Fibroblast of lung (primary cell): ENCODE measurements at places on chromosomes 7 and 10.

DNA sequence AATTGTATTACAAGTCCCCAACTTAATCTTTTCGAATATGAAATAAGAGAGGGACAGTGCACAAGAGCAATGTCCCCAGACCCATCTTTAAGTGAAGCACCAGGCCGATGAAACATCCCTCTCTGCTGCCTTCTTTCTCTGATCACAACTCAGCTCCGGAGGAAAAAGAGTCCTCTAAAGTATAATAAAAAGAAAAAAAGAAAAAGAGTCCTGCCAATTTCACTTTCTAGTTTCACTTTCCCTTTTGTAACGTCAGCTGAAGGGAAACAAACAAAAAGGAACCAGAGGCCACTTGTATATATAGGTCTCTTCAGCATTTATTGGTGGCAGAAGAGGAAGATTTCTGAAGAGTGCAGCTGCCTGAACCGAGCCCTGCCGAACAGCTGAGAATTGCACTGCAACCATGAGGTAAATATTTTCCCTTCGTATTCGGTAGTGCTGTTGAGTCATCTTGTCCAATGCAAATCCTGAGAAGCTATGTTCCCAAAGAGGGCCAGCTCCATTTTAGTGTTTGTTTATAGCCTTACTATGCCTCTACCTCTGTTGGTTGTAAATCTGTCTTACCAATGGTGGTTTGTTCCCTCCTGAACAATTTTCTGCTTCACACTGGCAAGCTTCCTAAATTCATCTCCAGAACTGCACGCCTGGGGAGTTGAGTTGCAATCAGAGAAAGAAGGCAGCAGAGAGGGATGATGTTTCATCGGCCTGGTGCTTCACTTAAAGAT lies at the start of gene IFIT2:
TSS of gene IFIT2 (plus strand) at position 326 of the 725 bp plus-strand sequence. CDS start at position 404, 78 bp downstream.
- DNase-seq = peak; percentile 77

DNA sequence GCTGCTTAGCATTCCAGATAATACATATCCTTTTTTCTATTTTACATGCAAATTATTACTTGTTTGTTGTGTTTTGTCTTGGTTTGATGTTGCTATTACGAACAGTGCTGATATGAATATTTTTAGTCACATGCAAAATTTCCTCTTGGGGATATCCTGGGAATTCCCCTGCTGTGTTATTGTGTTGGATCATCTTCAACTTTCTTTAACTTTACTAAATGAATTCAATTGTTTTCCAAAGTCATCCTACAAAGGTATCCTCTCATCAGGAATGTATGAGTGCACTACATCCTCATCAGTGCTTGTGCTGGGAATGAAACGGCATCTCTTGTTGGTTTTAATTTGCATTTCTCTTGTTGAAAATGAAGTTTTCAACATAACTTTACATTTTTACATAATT lies 87.1 kb downstream of the AASS start:
- no peak for DNase-seq

DNA sequence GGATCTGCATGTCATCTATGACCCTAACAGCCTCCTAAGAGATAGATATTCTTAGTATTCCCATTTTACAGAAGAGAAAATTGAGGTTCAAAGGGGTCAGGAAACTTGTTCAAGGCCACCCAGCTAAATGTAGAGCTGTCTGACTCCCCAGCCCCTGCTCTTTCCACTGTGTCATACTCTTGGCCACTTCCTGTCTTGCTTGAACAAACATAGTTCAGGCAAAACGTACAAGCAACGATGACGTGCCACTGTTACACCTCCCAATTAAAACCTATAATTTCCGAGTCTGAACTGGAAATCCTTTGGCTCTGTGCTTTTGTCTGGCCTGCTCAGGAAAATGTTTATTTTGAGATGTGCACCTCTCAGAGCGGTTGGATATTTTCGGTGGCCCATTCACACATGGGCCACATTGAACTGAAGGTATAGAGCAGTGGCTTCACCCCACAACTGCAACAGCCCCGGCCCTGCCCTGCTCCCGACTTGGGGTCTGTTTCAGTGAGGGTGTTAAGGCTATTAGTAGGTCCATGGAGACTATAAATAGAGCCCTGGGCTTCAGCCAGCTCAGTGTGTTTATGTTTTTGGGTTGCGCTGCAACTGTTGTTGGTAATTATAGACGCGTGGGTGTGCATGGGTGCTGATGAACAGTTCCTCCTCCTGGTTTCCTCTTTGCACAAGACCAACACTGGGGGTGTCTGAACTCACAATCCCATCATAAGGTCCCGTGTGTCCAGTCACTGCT lies 172.3 kb upstream of the ADO start:
- DNase-seq = no peak

DNA sequence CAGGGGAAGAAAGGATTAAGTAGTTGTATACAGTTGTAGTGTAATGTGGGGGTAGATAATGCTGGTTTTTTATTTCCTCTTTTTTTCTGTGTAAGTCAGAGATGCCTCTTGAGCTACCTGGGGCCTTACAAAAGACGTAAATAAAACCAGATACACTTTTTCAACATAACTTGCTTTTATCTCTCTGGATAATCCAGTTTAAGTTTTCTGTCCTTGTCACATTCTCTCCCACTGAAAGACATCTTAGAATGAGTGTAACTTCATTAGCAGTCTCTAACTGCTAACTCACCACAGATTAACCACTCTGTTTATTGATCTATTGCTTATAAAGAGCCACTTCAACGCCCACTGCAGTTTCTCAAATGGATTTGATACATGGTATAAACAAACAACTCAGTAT lies 64.1 kb upstream of the LRRN3 start:
- no peak for DNase-seq

- DNase-seq = peak; percentile 77
Measured at GRCh38 chr7:90383422-90383821, 19.8 kb upstream of the CLDN12 start.

DNA sequence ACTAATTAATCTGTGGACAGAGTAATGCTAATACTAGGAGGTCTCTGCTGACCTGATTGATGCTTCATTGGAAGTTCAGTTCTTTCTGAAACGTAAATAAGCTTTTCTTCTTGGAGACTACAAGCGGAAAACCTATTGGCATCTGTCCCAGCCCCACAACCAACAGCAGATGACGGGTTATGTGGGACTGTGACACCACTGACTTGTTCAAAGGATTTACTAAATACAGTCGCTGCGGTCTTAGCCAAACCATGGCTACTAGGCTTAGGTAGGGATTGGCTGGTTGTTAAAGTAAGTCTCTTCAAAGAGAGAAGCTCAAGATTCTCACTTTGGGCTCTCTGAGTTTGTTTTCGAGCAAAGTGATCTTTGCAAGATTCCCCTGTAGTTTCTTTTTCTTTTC lies 68.3 kb downstream of the HYCC1 start:
- peak; percentile 23 for DNase-seq

- DNase-seq = no peak
Measured at GRCh38 chr10:21347785-21348170, 177.7 kb downstream of the SKIDA1 start.

- DNase-seq = peak; percentile 60
Measured at GRCh38 chr10:9636216-9636615, 1381.5 kb upstream of the CELF2 start.

GRCh38 chr10:65993451-65993850 lies 932.4 kb upstream of the LRRTM3 start:
- DNase-seq = no peak

- peak; percentile 83 for DNase-seq
Measured at GRCh38 chr7:23246555-23246954, at the start of gene GPNMB. GPNMB (plus strand) TSS chr7:23246775; CDS start chr7:23246858, 83 bp downstream.

- no peak for DNase-seq
Measured at GRCh38 chr7:138079137-138079536, 2.9 kb downstream of the AKR1D1 start.

DNA sequence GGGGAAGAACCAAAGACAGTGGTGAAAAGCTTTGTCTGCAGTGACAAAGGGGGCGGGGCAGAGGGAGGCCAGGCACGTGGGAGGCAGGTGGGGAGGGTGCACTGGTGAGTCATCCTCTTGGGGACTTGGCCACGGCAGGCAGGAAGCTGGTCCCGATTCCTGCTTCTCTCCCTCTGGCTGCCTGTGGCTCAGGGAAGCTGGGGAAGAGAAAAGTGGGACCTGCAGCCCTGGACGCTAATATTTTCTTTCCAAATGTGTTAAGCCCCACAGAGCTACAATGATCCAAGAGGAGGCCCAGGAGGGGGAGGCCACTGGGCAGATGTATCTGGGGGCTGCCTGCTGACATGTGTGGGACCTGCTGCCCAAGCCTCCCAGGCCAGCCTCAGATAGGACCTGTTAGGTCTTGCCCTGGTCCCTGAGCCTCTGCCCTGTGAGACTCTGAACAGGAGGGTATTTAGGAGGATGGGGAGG lies 231.8 kb downstream of the KCNMA1 start:
- DNase-seq = peak; percentile 79

GRCh38 chr7:84136336-84136735 lies 58.3 kb downstream of the SEMA3A start:
- no peak for DNase-seq

DNA sequence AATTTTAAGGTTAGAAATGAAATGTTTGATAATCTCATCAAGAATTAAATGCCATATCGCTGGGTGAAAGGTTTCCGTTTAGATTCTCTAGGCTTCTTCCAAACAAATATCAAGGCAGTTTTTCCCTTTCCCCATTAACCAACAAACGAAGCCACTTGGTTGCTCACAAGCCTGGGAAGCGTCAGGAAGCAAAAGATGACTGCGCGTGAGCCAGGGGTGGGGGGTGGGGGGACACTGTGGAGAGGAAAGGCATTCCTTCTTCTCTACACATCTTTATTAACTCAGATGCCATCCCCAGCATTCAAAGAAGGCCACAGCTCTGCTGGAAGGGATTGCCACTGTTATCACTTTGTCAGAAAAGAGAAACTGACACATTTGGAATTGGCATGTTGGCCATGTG lies 207.1 kb downstream of the TRIL start:
- DNase-seq = no peak

DNA sequence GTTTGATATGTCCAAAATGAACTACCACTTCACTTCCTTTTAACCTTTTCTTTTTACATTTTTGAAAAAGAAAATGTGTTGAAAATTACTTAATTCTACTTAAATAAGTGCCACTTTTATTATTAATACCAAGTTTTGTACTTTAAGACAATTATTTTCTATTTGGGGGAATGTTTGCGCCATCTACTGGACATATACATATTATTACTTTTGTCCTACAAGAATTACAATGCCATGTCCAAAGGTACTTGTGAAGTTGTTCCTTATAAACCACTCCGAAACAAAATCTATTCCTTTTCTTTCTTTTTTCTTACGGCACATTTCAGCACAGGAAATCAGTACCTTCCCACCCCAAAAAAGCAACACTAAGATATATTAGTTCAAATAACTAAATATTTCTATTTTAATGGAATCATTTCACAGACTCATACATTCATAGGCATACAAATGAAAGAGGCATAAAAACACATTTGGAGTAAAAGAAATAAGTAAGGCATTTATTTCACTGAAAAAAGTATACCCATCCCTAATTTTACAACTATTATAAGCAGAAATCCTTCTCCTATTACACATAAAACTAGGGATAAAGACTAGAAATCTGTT lies 169.9 kb downstream of the RNF133 start:
- DNase-seq = peak; percentile 70

- no peak for DNase-seq
Measured at GRCh38 chr10:48497780-48498770, 106.8 kb downstream of the ARHGAP22 start.

GRCh38 chr10:9895453-9895852 lies 1122.2 kb upstream of the CELF2 start:
- no peak for DNase-seq

GRCh38 chr7:157900011-157900410 lies 563.2 kb downstream of the DNAJB6 start:
- no peak for DNase-seq

DNA sequence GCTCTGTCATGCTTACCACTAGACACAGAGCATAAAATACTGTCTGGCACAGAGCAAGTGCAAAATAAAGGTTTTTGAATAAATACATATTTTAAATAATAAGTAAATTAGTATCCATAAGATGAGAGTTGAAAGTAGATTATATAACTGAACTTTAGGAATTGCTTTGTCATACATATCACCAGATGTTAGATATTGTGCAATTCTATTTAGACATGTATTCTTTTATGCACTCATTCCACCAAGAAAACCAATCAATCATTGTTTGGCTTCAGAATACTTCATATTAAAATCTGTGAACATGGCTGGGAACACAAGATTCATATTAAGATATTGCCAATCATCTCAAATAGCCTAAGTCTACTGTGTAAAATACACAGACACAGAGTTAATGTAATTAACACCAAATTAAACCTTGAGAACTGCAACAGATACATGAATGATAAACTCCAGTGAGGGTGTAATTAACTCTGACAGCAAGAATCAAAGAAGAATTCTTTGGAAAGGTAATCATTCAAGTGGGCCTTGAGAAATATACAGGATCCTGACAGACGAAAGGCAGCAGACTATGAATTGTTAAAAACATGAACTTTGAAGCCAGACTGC lies 201.0 kb upstream of the PTN start:
- DNase-seq = peak; percentile 17

- DNase-seq = no peak
Measured at GRCh38 chr10:124886610-124887009, 55.3 kb upstream of the ZRANB1 start.

DNA sequence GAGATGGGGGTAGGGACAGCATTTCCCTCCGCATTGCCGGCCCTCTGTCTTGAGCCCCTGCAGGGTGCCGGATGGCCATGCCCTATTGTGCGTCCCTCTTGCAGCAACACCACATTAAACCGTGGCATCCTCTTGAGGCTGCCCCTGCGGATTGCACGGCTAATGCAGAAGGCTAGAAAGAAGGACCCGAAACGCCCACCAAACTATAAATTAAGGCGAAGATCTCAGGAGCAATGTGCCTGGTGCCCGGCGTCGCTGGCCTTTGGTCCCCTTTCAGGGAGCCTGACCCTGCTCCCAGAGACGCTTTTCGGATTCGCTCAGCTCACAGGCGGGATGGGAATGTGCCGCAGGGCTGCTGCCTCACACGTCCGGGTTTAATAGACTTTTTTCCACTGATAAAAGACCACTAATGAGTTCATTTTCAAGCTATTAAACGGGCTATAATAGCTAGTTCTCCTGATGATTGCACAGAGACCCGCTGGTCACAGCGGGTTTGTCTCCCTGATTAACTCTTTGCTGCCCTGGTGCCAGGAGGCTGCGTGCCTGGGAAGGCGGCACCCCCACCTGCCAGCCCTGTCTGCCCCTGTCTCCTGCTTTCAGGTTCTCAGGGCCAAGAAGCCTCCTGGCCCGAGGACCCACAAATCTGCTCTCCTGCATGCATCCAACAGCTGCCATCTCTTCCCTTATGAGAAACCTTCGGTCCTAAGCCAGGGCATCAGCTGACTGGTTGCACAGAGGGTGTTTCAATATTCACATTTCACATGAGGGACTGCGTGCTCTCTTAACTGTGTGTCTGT lies 128.3 kb downstream of the ADARB2 start:
- no peak for DNase-seq

DNA sequence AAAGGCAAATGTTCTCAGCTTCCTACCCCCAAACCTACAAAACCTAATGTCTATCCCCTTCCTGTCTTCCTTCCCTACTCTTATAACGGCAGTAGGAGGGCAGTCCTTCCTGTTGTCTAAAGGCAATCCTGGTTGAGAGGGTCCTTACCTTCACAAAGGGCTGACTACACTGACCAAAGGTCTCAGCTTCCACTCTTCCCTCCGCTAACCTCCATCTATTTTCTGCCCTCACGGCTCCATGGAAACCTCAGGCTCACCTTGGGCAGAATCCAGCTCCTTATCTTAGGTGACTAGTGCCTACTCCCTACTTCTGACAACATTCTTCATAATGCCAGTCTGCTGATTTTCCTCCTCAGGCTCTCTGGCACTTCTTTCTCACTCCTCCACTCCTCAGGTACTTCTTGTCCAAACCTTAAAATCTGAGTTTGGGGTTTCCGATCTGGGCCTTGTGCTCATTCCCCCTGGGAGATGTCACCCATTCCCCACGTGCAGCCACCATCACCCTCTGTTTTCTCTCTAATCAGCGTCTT lies 542 bp downstream of the FBXL13 start:
- DNase-seq = no peak
